Urinary bladder (tissue), 4 donors: ENCODE measurements at places on chromosomes 6 and 20.

- DNase-seq = no peak
Observed at GRCh38 chr6:34138191-34138590, 7.7 kb downstream of the GRM4 start.

GRCh38 chr20:8875586-8875985 lies 193.3 kb upstream of the PLCB4 start:
- DNase-seq = no peak

GRCh38 chr6:70285201-70285600 lies 17.7 kb downstream of the COL9A1 start:
- DNase-seq = no peak

- DNase-seq = no peak
Observed at GRCh38 chr6:79494841-79495240, 42.4 kb downstream of the LCA5 start.

DNA sequence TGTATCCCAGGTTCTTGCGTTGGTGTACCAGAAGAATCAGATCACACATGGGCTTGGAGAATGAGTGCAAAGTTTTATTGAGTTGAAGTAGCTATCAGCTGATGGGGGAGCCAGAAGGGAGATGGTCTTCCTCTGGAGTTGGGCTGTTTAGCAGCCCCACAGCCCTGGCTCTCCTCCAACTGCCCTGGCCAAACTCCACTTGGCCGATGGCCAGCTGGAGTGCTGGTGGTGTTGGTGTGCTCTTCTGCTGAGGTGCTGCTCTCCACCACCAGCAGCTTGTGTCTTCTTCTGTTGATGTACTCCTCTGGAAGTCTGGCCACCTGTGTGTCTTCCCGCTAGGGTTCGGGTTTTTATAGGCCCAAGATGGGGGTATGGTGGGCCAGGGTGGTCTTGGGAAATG lies 172.8 kb downstream of the TINAG start:
- DNase-seq = no peak

DNA sequence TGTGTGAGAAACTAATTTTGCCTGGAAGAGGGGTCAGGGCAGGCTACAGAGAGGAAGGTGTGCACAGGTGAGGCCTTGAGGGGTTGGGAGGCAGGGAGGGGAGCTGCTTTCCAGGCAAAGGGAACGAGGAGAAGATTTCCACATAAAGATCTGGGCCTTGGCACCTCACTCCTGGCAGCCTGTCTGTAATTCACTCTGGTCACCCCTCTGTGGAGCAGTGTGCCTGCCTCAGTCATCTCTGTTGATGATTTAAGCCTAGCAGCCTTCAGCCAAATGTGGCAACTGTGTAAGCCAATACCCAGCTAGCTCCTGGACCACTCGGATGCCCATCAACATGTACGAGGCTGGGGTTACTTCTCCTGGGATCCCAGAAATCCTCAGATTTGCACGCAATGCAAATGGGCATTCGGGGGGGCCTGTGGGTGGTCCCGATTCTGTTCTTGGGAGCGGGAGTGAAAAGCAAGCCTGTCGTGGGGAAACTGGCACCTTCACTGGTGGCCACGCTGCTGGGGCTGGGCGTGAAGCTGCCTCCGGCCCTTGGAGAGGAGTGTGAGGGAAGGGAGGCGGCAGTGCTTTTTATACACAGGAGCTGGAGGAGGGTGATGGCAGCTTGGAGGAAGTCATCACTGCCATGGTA lies 360.4 kb downstream of the ZFAND3 start:
- no peak for DNase-seq

DNA sequence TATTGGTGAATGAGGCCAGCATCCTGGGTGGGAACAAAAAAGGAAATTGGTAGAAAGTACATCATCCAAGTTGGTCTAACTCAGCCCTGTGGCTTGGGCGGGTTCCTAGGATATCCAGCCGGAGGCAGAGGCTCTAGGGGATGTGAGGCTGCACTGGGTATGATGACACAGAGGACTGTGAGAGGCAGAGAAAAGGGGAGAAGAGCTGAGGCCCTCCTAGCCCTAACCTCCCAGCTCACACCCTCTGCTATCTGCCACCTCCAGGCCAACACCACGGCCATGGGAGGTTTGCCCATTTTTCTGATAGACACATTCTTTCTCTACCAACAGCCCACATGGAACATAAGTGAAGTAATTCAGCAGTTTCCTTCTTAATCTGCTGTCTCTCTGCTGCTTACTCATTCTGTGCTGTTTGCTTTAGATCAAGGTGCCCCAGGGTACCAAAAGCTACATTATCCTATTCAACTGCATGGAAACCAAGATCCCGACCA lies 284.4 kb downstream of the ESR1 start:
- no peak for DNase-seq

DNA sequence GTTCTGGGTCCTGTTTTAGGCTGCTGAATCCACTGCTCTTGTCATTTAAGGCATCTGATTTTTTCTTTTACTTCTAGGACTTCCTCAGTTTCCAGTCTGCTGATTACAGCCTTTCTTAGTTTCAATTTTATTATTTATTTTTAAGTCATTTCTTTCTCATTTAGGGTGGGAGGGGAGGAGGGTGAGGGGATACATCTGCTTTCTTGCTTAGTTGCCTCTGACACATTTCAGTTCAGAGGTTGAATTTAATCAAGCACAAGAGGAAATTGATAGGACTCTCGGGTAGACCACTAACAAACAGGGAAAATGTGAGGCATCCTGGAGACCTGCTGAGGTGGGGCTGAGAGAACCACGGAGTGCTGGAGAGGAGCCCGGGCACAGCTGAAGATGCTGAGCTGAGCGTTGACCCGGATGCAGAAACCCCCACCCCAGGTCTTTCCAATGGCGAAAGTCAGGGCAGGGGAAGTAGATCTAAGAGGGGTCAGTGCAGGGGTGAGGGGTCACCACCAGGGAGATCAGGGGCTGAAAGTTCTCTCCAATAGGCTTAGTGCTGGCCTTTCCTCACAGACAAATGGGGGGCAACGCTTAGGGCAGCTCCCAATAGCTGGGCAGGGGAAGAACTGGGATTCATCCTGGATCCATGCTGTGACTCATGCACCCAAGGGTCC lies 7.6 kb upstream of the TREML2 start:
- no peak for DNase-seq
